Activated gamma-delta T cell treated with anti-CD3 and anti-CD28 coated beads, Interleukin-2, amount 50 U/mL, for 16 hours (primary cell): ENCODE measurements at places on chromosomes 1 and 21.

DNA sequence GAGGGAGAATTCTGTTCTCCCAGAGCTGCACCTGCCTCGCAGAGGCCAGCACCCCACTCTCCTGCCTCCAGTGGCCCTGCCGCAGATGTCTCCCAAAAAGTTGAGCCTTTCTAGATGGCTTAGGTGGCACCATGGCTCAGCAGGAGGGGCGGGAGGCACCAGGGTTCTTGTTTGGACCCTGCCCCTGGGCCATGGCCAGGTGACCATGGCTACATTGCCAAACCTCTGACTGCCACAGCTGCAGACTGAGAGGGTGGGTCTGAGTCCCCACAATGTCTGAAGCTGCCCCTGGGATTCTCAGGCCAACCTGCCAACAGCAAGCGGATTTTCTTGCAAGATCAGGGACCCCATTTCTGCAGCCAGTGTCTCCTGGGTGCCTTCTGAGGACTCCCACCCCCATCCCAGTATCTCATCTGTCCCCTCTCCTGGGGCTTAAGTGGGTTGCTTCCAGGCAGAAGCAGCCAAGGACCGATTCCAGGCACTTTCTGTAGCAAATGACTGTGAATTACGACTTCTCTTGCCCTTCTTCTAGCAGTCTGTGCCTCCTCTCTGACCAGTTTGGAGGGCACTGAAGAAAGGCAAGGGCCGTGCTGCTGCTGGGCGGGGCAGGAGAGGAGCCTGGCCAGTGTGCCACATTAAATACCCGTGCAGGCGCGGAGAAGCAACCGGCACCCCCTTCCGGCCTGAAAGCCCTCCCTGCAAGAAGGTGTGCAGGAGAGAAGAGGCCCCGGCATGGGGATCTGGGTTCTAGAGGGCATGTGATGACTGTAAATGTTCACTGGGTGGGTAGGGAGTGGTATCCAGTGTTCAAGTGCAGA is 22.5 kb downstream of the SESN2 start:
- no peak for DNase-seq

DNA sequence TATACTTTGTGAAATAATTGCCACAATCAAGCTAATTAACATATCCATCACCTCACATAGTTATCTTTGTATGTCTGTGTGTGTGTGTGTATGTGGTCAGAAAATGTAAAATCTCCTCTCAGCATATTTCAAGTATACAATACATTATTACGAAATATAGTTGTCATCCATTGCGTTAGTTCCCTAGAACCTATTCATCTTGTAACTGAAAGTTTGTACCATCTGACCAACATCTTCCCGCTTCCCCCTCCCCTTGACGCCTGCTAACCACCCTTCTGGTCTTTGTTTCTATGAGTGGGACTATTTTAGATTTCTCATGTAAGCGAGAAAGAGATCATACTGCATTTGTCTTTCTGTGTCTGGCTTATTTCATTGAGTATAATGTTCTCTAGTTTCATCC is 455.3 kb downstream of the KCNT2 start:
- DNase-seq, result no peak

GRCh38 chr1:228000836-228001563 is 5.8 kb upstream of the WNT3A start:
- no peak for DNase-seq

DNA sequence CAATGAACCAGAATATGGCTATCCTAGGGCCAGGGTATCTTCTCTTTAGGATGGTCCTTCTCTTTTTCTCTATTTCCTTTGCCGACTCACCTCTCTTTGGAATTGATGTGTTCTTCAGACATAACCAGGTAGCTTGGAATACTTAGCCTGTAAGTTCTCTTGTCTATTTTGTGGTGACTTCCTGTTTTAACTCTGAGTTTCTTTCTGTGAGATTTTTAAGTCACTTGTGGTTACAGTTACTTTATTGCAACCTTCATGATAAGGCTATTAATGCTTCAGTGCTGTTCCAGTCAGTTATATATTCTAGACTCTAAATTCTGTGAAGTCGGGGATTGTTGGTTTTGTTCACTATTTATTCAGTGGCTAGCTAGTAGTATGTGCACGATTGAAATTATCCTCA is 46.2 kb downstream of the DISP1 start:
- no peak for DNase-seq

- no peak for DNase-seq
Observed at GRCh38 chr1:80293818-80294217, 1287.3 kb upstream of the ADGRL4 start.
